ENCODE measurements at places on chromosomes 4 and X.

DNA sequence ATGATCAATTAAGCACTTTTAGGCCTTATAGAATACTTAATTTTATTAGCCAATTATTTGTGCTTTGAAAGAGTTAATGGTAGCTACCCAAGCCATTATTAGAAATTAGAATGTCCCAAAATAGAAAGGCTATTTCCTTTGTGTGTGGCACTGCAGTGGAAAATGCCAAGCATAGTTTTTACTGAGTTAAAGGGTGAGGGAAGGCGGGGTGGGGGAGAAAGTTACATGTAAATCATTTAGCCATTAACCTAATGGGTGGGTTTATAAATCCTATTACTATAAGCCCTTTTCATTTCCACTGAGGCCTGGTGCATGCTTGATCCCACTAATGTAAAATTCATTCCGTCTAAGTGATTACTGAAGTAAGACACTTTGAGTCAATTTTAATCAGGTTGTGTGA is 105.8 kb downstream of the POLA1 start:
- DNase-seq, result no peak

DNA sequence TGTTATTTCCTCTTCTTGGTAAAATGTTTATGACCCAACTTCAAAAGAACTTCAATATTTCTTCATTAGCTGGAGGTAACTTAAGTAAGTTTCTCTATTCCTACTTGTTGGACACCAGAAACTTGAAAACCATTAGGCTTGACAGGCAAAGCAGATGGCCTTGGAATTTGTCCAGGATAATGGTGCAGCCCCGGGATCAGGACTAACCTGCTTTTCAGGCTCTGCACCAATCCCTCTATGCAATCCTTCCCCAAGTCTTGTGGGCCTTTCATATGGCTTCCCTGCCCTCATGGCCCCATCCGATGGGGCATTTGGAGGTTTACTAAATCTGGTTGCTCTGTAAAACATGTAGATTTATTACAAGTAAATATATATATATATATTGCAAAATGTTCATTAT is 68.5 kb downstream of the SPINK2 start:
- no peak for DNase-seq

- no peak for DNase-seq
Measured at GRCh38 chrX:25052798-25053534, 37.2 kb upstream of the ARX start.

DNA sequence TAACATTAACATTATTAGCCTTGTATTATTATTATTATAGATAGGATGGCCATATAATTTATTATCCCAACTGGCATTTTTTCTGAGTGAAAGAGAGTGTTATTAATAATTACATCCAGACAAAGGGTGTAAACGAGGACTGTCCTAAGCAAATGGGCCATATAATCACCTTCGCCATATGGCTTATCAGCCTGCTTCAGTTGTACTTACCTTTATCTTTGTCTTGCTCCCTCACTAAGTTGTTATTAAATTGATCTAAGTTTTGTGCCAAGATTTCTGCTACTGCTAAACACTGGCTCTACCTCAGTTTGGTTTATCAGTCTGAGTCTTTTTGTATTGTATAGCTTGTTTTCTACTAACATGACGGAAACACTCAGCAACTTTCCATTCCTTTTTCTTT is 76.9 kb downstream of the STIM2 start:
- DNase-seq, result no peak

GRCh38 chr4:33425936-33426335 is 2705.8 kb downstream of the PCDH7 start:
- DNase-seq, result no peak

DNA sequence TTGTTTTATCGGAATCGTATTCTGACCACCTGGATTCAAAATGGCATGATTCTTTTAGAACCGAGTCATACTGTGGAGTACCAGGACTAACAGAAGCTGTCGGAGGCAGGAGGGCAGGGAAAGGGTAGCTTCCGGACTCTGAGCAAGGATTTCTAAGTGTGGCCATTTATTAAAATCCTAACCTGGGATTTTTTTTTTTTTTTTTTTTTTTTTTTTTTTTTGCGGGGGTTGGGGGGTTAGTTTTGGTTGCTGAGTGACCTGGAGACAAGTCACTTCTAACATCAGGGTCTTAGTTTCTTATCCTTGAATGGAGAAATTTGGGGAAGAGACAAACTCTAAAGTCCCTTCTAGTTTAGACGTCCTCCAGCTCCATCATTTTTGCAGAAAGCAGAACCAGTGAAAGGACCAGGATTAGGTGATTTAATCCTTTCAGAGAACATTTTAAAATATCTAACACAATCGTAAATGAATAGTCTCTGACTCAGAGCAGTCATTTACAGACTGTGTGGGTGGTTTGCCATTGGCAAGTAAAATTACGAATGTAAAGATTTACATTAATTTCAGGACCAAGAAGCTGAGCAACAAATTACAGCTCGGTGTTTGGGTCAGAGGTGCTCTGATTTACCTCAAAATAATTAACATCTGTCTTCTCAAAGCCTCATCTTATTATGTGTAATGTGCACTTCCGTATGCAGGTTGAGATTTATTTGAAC is 7.3 kb downstream of the SLC25A5 start:
- no peak for DNase-seq

GRCh38 chr4:98939438-98939837 is 10.5 kb upstream of the EIF4E start:
- no peak for DNase-seq

DNA sequence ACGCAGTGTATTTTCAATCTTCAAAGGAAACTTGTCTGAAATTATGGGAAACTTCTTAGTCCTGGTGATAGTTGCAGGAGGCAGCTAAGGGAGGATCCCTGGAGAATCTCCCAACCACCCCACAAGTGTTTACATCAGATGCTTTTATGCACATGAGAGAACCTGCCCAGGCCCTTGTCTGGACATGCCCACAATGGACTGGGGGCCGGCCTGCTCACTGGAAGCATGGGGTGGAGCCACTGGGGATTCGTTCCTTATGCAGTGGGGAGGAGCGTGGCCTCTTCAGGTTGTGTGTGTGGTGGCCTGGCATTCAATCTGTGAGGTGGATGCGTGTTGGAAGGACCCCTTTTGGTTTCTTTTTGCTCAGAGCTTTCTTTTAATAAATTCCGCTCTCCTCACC is 398.7 kb upstream of the PPP1R2C start:
- no peak for DNase-seq

GRCh38 chr4:43682551-43682950 is 766.1 kb downstream of the KCTD8 start:
- DNase-seq, result no peak

GRCh38 chrX:45068569-45068968 is 132.1 kb downstream of the DIPK2B start:
- DNase-seq, result no peak

DNA sequence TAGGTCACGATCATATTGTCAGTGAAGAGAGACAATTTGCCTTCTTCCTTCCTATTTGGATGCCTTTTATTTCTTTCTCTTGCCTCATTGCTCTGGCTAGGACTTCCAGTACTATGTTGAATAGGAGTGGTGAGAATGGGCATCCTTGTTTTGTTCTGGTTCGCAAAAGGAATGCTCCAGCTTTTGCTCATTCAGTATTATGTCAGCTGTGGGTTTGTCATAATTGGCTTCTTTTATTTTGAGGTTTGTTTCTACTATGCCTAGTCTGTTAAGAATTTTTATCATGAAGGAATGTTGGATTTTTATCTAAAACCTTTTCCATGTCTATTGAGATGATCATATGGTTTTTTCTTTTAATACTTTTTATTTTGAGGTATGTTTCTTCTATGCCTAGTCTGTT is 152.3 kb upstream of the MAD2L1 start:
- no peak for DNase-seq

DNA sequence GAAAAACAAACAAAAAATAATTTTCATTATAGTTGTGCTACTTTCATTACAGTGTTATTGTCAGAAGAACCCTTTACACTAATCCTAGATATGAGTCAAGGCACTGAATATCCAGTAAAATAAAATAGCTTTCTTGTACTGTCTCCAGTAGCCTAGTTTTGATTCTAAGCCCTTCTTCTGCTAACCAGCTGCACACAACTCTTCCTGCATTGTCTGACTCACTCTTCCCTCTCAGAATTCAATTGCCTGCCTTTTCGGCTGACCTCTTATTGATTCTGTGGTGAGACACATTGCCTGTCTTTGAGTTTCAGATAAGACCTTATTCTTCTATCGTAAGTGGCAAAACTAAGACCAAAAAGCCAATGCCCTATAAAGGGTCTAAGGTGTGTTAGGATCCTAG is 26.7 kb upstream of the PCDH18 start:
- no peak for DNase-seq

DNA sequence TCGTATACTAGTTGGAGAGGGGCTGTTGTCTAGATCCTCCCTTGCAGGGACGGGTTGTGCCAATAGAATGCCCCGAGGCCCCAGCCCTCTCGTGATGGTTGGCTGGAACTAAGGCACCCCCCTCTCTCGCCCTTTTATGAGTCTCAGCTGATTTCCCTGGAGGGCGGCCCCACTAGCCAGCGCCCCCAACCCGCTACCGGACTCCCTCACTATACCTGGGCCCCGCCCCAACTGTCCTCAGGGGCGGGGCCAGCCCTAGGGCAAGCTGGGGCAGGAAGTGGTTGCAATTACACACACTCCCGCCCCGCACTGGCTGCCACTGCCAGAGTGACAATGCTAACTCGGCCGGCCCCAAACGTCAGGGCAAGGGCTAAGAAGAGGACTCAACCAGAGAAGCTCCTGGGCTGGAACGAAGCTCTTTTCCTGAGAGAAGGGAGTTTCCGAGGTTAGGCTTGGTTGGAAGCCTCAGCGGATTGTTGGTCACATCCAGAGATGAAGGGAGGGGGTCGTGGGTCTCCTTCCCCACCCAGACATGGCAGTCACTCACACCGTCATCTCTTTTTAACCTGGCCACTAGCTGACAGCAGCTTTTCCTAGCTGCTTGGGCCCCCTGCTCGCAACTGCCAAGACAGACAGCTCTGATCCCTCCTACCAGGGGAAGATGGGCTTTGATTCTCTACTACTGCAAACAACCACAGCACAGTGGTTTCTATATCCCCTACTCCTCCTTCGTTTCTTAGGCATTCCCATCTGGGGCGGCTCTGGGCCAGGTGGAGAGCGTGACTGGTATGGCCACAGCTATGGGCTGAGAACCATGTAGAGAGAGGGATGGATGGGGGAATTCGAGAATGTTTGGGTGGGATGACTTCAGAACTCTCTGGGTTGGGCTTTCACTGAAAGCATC is 21.0 kb upstream of the BCORL1 start:
- DNase-seq, result peak; percentile 85

DNA sequence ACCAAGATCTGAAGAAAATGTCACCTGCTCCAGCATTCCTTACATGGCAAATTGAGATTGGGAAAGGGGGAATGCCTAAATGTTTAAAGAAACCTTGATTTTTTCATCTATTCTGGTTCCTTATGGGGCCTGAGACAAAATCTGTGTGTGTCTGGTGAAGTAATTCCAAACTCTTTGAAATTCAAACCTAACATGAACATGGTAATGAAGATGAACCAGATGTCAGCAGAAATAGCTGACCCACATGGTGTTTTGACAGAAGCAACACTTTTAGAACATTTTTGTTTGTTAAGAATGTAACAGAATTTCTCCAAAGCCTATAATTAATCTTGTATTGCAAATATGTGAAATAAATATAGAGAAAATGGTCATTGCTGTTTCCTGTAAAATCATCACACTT is 133.0 kb downstream of the PARM1 start:
- DNase-seq, result no peak

DNA sequence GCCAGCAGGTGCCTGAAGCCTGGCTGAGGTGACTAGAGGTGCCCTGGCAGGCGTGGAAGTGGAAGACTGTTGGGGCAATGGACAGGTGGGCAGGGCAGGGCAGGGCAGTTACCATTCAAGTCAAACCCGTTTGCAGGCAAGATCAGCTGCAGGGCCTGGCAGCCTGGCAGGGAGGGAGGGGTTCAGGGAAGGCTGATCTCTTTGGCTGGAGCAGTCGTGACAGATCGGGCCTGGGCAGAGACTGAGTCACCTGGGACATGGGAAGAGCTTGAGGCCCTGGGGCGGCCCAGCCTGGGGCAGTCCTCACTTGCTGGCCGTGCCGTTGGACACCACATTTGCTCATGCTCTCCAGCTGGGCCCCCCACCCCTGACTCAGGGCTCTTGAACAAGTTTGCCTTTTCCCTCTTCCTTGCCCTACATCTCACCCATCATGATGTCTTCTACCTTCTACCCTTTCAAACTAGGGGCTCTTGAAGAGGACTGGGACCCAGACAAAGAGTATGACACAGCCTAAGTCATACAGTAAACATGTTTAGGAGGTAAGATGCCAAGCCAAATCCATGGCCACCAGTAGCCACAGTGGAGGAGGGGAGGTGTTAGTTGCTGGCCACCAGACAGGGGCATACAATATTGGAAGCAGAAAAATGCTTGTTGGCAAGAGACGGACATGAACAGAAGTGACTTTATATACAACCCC is 2.0 kb upstream of the ZNF185 start:
- DNase-seq, result no peak

GRCh38 chrX:112527903-112528302 is 151.8 kb downstream of the LHFPL1 start:
- DNase-seq, result no peak

DNA sequence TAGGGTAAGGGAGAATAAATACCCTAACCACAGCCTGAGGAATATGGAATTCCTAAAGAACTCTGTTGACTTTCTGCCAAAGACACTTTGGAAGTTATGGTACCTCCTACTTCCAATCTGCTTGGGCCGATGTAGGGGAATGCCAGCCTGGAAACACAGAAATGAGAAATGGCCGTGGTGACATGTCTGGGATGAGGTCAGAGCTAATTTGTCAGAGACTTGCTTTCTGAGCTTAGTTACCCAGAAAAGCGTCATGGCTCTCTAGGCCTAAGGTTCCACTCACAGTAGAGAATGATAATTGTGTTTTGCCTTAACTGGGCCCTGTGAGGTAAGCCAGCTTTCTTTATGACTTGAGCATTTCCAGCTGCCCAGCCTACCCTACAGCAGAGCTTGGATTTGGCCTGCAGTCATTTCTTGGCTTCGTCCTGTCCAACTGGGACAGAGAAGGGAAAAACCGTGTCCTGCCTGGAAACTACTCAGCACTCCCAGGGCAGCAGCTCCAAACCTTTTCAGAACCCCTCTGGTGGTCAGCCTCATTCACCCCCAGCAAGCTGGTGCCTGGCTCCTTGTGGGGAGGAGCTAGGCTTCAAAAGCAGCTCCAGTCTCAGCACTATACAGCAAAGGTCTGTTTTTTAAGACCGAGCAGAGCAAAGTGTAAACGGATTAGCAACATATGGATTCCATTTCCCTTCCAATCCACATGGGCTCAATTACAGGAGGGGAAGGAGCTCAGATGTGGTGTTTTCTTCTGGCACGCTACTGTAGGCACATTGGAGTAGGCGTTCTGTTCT is 92.3 kb downstream of the RLIM start:
- DNase-seq, result no peak

GRCh38 chr4:105196523-105197145 is 50.0 kb downstream of the TET2 start:
- no peak for DNase-seq

DNA sequence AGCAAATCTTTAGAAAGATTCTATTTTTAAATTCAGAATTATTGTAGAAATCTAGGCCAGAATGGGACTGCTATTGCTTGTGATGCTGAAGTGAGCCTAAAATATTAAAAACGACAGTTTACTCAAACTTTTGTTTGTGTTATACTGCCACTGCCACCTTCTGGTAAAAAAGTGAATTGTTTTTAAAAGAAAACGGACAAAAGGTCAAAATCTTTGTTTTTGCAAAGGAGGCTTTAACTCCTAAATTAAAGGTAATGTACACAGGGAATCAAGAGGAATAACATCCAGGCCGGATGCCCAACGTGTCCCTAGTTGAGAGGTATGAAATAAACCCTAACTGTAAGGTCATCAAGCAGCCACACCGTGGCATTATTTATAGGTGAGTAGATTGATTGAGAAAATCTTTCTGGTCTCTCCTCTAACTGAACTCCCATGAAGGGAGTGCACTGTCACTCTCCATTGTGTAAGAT is 338.3 kb upstream of the GALNT7 start:
- peak; percentile 16 for DNase-seq

GRCh38 chrX:123331349-123331748 is 147.3 kb downstream of the GRIA3 start:
- DNase-seq, result no peak

Measured in GM13976 (cell line).